ENCODE measurements at places on chromosomes 5 and 9.

GRCh38 chr5:116152169-116152568 is 67.3 kb downstream of the COMMD10 start:
- no peak for DNase-seq

- DNase-seq, result no peak
Observed at GRCh38 chr5:166505067-166505466, 1786.4 kb upstream of the WWC1 start.

- DNase-seq, result no peak
Observed at GRCh38 chr5:107285772-107286171, 385.0 kb downstream of the EFNA5 start.

DNA sequence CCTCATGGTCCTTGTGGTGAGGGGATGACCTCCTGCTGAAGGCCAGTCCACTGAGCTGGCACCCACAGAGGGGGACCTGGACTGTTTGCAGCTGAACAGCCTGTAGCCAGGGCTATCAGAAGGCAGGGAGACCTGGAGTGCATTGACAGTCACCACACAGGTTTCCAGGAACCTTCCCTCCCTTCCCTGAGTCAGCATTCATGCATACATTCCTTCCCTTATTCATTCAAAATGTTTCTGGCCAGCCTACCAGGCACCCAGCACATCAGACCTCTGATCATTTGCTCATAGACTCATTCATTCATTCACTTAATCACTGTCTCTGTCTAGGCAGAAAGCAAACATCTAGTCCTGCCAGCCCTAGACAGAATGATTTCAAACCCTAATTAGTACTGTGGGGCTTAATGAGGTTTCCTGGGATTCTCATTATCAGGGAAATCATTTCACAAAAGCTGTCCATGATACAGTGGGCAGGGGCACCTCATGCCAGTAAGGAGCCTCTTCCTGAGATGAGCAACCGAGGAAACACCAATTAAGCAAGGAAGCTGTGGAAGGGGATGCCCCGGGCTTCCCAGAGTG is 110.1 kb upstream of the PPP1R26 start:
- no peak for DNase-seq

GRCh38 chr9:8417341-8417740 is 617.8 kb upstream of the DMAC1 start:
- DNase-seq, result no peak

GRCh38 chr5:175724314-175725275 is 66.7 kb downstream of the HRH2 start:
- no peak for DNase-seq

GRCh38 chr9:117744369-117744768 is 40.2 kb downstream of the TLR4 start:
- no peak for DNase-seq

GRCh38 chr9:99192786-99193465 is 28.8 kb downstream of the ALG2 start:
- DNase-seq, result no peak

DNA sequence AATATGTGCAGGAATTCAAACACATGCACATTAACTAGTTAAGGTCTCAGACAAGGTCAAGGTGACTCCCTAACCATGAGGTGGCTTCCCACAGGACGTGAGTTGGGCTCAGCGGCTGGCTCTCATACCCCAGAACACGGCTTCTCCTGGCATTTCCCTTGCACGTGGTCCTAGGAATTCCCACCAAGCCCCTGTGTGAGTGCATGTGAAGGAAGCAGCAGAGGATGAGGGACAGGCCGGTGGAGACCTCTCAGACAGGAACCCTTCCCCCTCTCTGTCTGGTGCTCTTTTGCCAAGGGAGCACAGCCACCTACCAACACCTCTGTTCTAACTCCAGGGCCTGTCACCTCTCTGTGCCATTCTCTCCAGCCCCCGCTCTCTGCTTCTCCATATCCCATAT is 271.0 kb downstream of the FSTL4 start:
- no peak for DNase-seq

DNA sequence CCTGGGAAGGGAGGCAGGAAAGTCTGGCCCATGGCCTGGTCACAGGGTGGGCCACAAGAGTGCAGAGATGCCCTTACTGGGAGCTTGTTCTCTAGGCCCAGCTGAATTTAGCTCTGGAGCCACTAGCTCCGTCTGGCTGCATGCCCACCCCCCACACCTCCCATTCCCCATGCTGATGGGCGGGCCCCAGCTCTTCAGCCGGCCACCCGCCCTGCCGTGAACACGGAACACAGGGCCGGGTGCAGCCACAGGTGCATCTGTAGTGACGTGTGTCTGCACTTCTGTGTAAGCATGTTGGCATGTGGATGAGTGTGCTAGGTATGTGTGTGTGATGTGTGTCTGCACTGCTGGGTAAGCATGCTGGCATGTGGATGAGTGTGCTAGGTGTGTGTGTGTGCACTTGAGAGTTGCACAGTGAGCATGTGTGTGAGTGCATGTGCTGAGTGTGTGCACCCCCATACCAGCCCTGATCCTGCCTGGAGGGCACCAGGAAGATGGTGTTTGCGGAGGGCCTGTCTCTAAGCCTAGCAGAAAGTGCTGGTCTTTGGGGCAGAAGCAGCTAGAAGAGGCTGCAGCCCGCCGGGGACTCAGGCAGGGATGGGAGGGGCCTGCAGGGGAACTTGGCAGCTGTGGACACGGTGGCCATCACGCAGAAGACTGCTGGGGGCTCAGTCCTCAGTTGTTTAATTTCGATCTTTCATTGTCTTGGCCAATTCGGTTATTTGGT is 136.4 kb downstream of the CACNA1B start:
- no peak for DNase-seq

GRCh38 chr9:114363424-114363823 is 24.4 kb downstream of the AKNA start:
- no peak for DNase-seq

DNA sequence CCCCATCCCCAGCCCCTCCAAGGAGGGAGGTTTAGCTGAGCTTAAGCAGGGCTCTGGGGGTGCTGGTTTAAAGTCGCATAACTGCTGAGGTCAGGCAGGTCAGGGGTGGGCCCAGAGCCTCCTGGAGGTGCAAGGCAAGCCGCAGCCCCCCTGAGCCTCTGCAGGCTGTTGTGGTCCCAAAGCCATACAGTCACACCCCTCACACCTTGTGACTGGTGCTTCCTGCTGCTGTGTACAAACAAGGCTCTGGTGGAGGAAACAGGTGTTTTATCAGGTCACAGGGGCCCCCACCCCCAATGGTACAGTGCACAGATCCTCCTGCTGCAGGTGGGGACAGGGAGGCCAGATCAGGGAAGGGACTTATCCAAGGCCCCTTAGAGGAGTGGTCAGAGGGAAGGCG is 8.0 kb downstream of the TCF7 start:
- no peak for DNase-seq

DNA sequence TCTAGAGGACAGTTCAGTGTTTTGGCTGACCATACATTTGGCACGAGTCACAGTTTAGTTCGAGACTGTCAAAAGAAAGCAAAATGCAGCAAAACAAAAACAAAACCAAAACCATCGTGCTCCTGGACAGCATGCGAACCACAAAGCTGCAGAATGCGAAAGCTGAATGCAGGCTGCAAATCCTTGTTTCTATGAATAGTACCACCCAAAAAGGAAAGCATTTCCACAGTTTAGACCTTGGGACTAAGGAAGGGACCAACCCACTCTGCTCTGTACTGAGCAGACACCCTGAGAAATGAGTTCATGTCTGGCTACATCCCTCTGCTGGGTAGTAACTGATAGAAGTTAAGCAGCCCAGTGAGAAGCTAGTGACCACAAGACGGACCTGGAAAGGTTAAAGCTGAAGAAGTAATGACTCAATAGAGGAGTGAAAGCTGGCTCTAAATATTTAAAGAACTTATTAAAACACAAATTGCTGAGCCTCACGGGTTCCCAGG is 3.9 kb downstream of the GCNT4 start:
- DNase-seq, result no peak

DNA sequence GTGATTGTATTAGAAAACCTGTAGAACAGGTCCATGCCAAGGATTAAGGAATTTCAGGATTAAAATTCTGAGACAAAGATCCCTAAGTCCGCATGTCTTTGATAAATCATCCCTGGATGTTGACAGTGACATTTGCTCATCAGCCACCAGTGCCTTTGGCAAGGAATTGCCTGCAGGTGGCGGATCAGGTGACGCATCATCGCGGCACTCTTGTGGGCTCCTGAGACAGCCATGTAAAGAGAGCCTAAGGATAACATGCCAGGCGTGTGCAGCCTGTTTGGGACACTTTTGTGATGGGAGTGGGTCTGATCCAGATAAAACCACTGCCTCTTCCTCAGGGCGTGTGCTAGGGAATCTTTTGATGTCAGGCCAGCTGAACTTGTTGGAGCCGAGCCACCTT is 40.6 kb downstream of the ADCY2 start:
- no peak for DNase-seq

- no peak for DNase-seq
Observed at GRCh38 chr5:127419683-127420257, 97.7 kb upstream of the PRRC1 start.

GRCh38 chr9:93270976-93271375 is 87.0 kb downstream of the WNK2 start:
- no peak for DNase-seq

DNA sequence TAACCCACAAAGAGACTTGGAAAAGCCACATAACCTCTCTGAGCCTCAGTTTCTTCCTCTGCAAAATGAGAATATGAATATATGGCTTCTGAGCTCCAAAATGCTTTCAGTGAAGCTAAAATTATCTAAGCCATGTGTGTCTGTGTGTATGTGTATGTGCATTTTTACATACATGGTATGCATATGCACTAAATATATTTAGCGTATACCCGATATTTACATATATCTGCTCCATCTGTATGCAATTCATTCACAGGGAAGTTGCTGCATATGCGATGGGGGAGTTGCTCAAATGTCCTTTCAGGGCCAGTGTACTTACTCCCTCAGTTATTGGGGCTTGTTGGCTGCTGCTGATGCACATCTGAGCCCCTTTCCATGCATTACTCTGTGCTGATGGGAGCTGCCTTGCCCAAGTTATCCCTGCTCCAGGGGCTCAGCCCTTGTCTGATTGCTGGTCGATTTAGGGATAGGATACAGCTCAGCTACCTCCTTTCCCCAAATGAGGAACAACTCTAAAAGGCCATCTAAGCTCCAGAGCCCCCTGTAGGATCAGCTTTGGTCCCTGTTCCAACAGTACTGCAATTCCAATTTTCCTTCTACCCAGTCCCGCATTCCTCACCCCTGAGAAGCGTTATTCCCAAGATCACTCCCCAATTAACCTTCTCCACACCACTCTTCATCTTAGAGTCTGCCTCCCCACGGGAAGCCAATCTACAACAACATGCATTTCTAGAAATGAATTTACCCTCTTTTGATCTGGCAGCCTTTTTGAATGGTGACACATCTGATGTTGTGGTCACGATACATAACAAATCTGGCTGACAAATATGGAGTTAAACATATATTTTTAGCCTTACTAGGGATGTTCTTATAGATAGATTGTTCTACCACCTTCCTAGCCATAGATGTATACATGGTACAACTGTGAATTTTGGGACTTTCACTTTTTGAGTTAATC is 15.9 kb downstream of the RHOBTB3 start:
- no peak for DNase-seq

DNA sequence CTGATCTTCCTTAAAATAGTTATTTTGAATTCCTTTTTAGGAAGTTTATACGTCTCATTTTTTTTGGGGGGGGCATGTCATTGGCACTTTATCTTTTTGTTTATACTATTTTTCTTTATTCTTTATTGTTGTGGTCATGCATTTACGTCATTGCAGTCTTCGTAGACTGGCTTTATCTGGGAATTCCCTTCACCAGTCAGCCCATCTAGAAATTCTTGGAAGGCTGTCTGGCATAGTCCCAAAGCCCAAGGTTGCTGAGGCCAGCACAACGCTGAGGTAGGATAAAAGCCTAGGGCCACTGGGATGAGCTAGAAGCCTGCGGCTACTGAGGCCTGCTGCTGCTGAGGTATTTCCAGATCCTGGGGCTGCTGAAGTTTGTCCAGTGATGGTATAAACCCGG is 121.5 kb downstream of the ISOC1 start:
- DNase-seq, result peak; percentile 49

DNA sequence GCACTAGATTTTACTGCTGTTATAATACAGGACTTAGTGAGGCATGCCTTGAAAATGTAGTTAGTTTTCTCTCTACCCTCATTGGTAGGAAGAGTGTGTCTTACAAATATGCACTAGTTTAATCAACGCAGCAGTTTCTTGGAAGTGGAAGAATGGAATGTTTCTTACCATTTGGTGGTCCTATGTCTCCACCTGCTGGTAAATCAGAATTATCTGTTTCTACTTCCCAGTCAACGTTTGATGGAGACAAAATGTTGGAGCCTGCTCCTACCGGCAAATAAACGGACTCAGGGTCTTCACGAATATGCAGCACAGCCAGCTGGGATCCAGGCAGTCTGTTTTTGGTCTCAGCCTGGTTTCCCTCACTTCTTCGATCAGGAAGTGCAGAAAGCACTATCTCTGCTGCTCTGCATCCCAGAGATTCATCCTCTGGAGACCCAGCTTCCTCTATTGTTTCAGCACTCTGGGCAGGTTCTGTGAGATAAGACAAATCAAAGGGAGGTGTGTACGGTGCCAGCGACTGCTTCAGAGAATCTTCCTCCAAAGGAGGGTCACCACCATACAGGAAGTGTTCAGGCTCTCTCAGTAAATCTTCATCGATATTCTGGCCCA is 59.5 kb upstream of the PCA3 start:
- no peak for DNase-seq

DNA sequence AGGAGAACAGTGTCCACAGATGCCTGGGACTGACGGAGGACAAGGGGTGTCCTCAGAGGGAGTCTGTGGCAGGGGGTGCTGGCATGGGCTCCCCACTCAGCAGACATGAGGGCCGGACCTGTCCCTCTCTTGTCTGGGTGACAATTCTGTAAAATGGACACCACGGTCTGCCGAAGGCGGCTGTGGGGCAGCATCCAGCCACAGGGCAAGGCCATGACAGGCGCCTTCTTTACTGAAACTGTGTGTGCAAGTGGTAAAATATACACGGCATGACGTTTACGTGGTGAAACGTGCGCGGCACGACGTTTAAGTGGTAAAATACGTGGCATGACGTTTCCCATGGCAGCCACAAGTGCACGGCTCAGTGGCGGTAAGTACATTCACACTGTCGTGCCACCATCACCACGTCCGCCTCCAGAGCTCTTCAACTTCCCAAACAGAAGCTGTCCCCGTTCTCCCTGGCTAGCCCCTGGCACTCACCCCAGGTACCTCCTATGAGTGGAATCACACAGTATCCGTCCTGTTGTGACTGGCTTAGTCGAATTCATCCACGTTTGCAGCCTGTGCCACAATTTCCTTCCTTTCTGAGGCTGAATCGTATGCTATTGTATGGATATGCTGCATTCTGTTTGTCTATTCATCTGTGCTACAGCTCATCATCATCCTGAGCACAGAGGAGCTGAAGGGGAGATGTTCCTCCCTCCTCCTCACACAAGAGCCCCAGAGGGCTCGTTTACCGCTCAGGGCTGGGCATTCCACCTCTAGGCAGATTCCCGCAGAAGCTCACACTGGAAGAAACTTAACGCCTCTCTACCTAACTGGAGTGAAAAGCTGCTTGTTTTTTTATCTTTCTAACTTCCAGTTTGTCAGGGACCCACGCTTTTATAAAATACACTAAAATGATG is 52.5 kb downstream of the COL23A1 start:
- DNase-seq, result no peak

GRCh38 chr5:60436518-60436917 is 263.4 kb downstream of the DEPDC1B start:
- DNase-seq, result no peak

Measured in posterior cingulate gyrus (tissue), 11 donors.